ENCODE measurements at places on chromosomes 7 and 10. TPM values are rescaled to one million over a fixed set of nuclear protein-coding genes. Genes with fewer than 3 reads are reported as not detected.

SDK1 gene
- 3.9 TPM for total RNA-seq

DNA sequence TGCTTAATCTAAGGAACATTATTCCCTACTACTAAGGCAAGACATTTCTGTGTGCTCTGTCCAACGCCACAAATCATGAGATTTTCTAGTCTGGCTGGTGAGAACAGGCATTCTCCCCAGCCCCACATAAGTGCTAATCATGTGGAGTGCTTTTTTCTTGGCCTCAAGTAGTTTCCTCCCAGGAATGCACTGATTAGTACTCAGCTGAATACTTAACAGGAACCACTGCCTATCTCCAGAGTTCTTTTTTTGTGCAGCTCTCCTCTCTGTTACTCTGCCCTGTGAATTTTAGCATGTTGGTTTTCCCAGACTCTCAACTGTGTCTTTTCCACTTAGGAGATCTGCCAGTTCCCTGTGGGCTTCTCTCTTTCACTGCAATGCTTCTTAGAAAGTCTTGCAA lies 1098.5 kb upstream of the LRRTM3 start:
- no peak for DNase-seq

DNA sequence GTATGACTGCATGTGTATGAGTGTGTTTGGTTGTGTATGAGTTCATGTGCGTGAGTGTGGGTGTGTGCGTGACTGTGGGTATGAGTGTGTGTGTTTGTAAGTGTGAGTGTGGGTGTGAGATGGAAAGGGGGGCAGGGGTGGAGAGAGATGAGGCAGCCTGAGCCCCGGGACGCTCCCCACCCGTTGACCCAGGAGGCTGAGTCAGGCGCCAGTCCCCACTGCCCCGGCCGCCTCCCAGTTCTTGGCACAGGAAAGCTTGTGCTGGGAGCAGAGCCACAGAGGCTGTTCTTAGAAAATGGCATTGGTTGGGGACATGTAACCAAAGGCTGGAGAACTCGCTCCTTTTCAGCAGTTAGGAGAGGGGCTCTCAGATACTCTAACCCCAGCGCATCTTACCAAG lies 27.8 kb upstream of the NUB1 start:
- no peak for DNase-seq

DNA sequence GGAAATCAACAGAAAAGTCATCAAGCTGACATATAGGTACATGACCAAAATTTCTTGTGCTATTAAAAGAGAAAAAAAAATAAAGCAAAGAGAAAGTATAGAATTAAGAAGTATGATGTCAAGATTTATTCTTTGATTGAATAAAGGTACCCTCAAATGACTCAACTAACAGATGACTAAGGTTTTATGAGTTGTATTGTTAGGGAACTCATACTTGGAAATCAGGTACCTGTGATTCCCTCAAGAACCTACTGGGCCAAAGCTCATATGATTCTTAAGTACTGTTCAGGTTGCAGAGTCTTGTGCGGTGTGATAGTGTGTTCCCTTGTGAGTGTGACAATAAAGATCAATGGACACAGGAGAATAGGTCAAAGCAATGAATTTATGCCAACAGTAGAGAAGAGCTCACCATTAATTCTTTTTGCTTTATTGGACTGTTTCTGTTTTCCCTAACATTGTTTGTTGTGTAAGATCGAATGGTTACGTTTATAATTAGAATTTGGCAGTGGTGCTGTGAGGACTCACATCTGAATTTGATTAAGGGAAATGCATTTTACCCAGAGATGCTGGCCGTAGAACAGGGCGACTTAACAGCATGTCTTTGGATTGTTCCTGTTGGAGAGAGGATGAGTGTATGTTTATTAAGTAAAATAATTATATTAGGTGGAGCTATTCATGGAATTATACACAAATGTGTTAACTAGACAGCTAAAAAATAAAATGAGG lies 293.2 kb upstream of the SEMA3D start:
- no peak for DNase-seq

DNA sequence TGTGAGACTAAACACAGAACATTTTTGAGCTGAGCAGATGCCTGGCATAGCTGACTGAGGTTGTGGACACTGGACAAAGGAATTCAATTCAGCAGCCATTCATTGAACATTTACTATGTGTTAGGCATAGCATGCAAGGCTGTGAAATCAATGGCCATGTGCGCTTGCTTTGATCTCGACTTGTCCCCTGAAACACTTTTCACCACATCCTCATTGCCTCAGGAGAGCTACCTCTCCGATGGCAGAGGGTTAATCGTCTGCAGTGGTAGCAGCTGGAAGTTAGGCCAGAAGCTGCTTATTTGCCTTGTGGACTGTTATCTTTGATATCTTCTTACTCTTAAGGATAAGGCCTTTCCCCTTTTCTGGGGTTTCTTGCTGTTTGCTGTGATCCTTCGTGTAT lies 297.8 kb downstream of the AUTS2 start:
- no peak for DNase-seq

ASAH2 gene
- 3.4 TPM for total RNA-seq

BUB3 gene
- total RNA-seq = 178 TPM

GRCh38 chr7:50982626-50983025 lies 199.9 kb upstream of the GRB10 start:
- no peak for DNase-seq

GRCh38 chr10:50582766-50583762 lies 40.7 kb downstream of the SGMS1 start:
- no peak for DNase-seq

DNA sequence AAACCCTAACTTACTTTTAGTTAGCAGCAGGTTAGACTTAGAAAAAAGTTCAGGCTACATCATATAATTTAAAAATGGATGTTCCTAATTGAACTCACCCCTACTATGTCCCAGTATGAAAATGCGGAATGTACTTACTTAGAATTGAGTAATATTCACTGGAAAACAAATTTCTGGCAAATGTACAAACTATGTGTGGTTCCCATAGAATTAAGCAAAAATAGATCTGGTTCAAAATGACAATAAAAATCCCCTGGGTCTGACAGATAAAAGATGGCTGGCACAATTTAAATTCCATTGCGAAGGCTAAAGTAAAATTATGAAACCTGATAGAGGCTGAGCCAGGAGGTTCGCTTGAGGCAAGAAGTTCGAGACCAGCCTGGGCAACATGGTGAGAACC lies 42.4 kb upstream of the PRKAR2B start:
- DNase-seq = no peak

- no peak for DNase-seq
Measured at GRCh38 chr10:48358162-48358561, 51.7 kb downstream of the MAPK8 start.

GRCh38 chr7:24894429-24895221 lies 85.4 kb downstream of the OSBPL3 start:
- DNase-seq = no peak

DNA sequence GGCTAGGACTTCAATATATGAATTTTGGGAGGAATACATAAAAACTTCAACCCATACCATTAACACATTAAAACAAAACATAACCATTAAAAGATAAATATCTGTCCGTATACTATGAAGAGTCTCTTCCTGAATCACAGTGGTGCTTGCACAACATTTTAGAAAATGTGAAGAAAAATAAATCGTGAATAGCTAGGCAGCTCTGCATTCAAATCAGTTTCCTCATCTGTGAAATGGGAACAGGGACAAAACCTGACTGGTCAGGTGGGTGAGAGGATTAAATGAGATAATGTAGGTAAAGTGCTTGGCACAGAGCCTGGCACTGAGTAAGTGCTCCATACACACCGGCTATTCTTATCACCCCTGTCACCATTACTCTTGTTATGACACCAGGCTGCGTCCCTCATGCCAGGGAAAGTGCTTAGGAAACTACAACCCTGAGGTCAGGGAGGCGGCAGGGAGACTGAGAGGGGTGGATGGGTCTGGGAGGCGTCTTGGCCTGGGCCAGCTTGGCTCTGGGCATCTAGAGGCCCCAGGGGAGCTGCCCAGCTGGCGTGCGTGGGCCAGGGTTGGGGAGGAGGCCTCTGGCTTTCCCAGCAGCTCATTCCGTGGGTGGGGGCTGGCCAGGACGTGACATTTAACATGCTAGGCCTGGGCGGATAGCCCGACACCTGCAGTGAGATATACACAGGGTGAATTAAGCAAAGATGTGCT lies 78.3 kb downstream of the SH3PXD2A start:
- DNase-seq = no peak

DNA sequence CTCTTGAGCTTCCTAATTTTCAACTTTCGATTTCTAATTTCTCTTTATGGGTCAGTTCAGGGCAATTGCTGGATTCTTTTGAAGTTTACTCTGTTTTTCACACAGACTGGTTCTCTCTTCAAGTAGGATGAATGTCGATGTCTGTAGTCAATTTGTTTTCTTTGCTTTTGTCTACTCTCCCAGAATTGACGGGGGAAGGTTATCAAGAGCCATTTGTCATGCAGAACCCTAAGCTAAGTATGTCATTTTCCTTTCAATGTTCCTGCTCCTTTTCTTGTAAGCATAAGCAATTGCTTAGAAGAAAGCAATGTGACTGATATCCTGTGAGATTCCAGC lies 53.7 kb downstream of the SLC39A12 start:
- DNase-seq = no peak

NXPH1 gene
- not detected for total RNA-seq

GPC2 gene
- 17.5 TPM for total RNA-seq

GRCh38 chr7:43470110-43470509 lies 112.8 kb upstream of the STK17A start:
- DNase-seq = no peak

VWA2 gene
- total RNA-seq = not detected

ODAD2 gene
- total RNA-seq = 4.4 TPM

DNA sequence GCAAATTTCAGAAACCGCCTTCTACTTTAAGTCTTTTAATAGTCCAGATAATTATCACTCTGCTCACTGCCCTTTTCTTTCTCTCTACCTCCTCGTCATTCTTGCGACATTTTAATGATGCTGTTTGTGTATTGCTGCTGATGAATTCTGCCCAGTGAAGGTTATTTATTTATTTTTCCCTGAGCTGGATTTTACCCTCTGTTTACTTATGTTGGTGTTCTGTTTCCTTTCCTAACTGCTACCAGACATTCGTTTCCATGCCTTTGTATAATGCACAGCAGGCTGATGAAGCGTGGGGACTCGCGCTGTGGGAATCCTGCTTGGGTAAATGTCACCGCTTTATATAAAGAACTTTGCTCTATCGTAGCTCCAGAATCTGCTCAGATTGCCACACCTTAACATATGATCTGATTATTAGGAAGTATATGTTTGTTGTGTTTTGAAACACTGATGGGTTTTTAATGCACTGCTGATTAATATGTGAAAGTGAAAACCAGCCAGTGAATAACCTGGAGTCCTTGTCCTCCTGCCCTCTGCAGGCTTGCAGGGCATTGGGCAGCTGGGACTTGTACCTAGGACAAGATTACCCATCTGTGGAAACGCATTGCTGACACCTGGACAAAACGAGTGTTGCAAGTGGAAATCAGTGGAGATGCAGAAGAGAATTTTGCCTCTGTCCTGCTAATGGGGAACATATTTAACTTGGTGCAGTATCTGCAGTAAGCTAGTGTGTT lies 291.5 kb downstream of the SDK1 start:
- no peak for DNase-seq

GRCh38 chr10:122499491-122499941 lies 38.2 kb downstream of the HTRA1 start:
- no peak for DNase-seq

DNA sequence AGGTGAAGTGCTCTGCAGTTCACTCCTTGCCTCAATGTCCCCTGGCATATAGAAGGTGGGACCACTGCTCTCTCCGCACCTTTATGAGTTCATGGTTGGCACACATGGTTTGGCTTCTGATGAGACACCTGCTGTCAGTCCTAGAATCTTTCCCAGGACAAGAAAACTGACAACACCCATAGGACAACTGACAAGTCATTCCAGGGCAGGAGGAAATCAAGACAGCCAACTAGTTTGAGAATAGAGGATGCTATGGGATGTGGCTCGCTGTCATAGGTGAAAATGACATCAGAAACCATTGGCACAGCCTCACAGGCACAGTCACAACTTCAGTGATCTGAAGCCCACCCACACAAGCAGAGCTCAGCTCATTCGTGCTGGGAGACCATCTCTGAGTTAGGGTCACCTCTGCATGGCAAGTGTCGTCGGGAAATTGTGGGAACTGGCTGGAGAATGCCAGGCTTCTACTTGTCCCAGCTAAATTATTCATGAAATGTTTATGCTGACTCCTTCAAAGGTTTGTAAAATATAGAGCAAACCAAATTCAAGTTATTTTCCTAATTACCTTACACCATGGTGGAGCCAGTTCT lies 762.4 kb downstream of the GRID1 start:
- no peak for DNase-seq

- no peak for DNase-seq
Measured at GRCh38 chr7:47957156-47957555, 8.9 kb upstream of the PKD1L1 start.

- DNase-seq = peak; percentile 25
Measured at GRCh38 chr10:124522933-124523871, 61.6 kb downstream of the LHPP start.

DNA sequence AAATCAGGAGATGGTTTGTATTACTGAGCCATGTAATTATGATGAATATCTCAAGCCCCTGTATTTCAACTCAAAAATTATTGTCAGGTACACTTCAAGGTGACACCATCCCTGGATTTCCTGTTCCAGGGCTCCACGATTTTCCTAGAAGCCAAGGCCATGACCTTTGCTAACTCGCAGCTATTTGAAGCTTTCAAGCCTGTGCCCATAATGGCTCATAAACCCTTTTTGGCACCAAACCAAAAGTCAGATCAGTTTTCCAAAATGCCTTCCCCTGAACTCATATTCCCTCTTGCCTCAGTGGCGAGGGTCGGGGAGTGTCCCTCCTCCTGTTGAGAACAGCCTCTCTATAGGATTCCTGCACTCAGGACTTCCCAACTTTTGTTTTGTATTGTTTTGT lies 70.8 kb downstream of the HIP1 start:
- DNase-seq = no peak

DNA sequence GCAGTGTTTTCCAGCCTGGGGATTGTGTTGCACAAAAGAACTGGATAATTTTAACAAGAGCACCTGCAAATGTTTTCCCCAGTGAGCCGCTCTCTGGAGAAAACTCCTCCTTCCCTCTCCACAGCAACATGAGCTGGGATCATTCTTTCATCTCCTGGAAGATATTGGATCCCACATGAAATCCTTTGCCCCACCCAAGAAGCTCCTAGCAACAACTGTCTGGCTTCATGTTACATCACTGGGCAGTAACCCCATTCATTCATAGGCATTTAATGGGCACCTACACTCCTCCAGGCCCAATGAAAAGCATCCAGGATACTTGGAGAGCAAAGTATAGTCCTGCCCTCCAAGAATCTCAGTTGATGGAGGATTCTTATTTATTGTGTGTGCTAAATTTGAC lies 27.2 kb downstream of the LSM5 start:
- DNase-seq = no peak
